ENCODE measurements at places on chromosomes 7 and 10.

- no peak for DNase-seq
These were observed 61.7 kb upstream of the ZNRF2 start for GRCh38 chr7:30222515-30223215.

DNA sequence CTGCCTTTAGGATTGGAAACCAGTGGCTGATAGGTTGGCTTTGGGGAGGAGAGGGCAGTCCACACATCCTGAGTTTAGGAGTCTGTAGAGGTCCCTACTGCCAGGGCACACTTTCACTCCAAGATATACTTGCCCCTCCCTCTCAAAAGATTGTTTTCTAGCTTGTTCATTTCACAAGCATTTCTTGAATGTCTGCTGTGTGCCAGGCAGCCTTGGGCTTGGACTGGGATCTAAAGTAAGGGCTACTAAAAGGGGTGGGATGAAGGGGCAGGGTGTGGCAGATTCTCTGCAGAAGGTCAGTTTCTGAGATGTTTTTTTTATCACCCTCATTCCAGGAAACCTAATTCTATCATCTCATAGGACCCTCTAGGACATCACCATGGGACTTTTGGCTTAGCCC, 272.4 kb downstream of the SKAP2 start:
- no peak for DNase-seq

DNA sequence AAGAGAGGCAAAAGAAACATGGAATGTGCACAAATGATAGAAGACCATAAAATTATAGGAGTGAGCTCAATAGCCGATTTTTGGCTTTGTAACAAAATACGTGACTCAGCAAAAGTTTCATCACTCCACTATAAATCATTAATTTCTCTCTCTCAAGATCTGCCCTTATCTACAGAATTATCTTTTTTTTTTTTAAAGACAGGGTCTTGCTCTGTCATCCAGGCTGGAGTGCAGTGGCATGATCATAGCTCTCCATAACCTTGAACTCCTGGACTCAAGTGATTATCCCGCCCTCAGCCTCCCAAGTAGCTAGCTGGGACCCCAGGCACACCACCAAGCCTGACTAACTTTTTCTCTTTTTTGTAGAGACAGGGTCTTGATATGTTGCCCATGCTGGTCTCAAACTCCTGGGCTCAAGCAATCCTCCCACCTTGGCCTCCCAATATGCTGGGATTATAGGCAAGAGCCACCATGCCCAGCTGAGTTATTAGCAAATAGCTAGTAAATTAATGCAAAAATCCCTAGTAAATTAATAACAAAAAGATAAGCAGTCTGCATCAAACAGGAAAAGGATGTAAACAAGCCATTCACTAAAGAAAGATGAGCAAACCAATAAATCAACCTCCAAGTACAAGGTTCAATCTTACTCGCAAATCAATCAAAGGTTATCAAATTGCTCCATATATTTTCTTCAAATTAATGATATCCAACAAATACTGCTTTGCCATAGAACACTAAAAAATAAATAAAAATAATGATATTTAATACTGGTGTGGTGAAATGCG, 450.7 kb downstream of the PARD3 start:
- no peak for DNase-seq

GRCh38 chr10:62856021-62856420, 39.9 kb upstream of the EGR2 start:
- DNase-seq: no peak

DNA sequence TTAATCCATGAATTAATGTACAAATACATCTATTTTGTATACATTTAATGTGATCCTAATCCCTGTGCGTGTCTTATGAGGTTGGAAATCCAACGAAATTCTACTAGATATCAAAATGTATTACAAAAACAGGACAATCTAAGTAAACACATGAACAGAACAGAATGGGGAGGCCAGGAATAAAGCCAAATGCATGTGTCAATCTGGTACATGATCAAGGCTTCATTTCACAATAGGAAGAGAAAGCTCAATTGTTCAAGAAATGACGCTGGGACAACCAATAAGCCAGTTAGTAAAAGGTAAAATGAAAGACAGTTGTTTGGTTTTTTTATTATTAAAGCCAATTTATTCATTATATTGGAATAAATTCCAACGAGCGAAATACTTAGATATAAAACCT, 83.0 kb downstream of the COL13A1 start:
- DNase-seq: no peak
